ENCODE measurements at places on chromosomes 4 and X.
A peak's percentile ranks its signal among the peaks of the same experiment; 100 is the strongest.

DNA sequence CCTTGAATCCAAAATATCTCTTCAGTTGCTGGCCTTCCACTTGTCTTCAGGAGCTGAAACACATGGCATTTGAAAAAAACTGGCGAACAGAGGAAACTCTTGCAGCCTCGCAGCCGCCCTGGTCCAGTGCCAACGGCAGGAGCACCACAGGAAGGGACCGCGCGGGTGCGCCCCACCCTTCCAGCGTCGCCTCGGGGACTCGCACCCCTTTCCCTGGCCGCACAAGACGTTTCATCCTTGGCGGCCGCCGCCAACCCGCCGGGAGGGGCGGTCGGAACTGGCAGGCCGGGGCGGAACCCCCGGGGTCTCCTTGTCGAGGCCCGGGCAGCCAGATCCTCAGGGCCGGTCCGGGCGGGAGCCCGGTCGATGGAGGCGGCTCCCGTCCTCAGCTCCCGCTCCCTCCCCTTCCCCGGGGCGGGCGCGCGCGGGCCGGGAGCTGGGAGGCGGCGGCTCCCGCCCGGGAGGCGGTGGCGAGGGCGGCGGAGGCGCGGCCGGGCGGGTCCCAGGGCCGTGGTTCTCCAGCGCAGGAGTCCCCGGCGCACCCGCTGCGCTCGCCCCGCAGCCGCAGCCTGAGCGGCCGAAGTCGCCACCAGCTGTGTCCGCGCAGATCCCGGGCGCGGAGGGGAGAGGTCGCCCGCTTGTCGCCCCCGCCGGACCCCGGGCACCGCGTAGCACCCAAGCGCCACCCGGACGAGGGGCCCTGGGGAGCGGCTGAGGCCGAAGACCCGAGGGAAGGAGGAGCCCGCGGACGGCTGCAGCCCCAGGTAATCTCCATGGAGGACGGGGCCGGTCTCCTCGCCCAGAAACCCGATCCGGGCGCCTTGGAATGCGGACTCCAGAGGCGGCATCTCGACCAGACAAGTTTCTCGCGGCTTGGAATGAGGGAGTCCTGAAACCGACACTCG, 886 bp upstream of the NDST3 start:
- no peaks in the 10 kb centered on the region for H3K4me1 ChIP-seq
- DNase-seq: peak; percentile 9
- no peaks in the 10 kb centered on the region for H3K36me3 ChIP-seq
- peaks cover 27% of the 10 kb centered on the region for H3K27me3 ChIP-seq
- H3K27ac ChIP-seq: no peak overlapping the region

DNA sequence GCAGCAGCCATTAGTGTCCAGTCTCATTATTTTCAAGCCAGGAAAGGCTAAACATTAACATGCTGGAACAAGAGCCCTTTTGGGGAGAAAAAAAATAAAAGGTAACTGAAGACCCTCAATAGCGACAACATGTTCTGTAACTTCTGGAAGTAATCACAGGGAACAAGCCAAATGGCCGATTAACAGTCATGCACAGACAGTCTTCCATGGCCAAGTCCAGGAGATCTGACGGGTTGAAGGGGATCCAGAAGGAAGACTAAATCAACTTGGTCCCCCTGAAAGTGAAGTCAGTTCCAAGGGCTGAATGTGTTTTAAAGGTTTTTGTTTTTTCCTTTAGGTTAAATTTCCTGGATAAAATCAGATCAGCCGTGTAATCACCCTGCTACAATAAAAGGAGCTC, 52.5 kb downstream of the LNX1 start:
- H3K27me3 ChIP-seq: no peaks in the 10 kb centered on the region
- H3K27ac ChIP-seq: no peak overlapping the region
- peaks cover 15% of the 10 kb centered on the region for H3K4me1 ChIP-seq

- no peak overlapping the region for H3K27ac ChIP-seq
- no peak overlapping the region for H3K4me3 ChIP-seq
- H3K27me3 ChIP-seq: peaks cover 4% of the 10 kb centered on the region
- H3K4me1 ChIP-seq: no peaks in the 10 kb centered on the region
- no peaks in the 10 kb centered on the region for H3K36me3 ChIP-seq
These were observed 7.3 kb upstream of the PRSS12 start for GRCh38 chr4:118360106-118360505.

- peak; percentile 29 for DNase-seq
- H3K4me3 ChIP-seq: peak overlapping the region; percentile 37
- no peaks in the 10 kb centered on the region for H3K36me3 ChIP-seq
- no peaks in the 10 kb centered on the region for H3K27me3 ChIP-seq
- H3K4me1 ChIP-seq: peaks cover 8% of the 10 kb centered on the region
These were observed 448 bp downstream of the TLL1 start for GRCh38 chr4:165873298-165874071.

- no peak overlapping the region for H3K27ac ChIP-seq
- H3K27me3 ChIP-seq: peaks cover 78% of the 10 kb centered on the region
- H3K4me3 ChIP-seq: no peak overlapping the region
- no peaks in the 10 kb centered on the region for H3K36me3 ChIP-seq
- no peak for DNase-seq
- peaks cover 11% of the 10 kb centered on the region for H3K4me1 ChIP-seq
These were observed 877 bp upstream of the NKX1-1 start for GRCh38 chr4:1406981-1407656.

GRCh38 chr4:12050357-12050756, 621.7 kb upstream of the HS3ST1 start:
- H3K27me3 ChIP-seq: no peaks in the 10 kb centered on the region
- DNase-seq: no peak
- H3K4me3 ChIP-seq: no peak overlapping the region
- H3K27ac ChIP-seq: no peak overlapping the region

DNA sequence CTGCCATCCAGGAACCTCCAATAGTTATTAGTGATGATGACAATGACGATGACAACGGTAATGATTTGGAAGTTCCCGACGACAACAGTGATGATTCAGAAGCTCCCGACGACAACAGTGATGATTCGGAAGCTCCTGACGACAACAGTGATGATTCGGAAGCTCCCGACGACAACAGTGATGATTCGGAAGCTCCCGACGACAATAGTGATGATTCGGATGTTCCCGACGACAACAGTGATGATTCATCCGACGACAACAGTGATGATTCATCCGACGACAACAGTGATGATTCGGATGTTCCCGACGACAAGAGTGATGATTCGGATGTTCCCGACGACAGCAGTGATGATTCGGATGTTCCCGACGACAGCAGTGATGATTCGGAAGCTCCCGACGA, 14.7 kb downstream of the CXCR3 start:
- peaks cover 21% of the 10 kb centered on the region for H3K36me3 ChIP-seq
- H3K27me3 ChIP-seq: no peaks in the 10 kb centered on the region
- DNase-seq: no peak
- H3K27ac ChIP-seq: no peak overlapping the region

DNA sequence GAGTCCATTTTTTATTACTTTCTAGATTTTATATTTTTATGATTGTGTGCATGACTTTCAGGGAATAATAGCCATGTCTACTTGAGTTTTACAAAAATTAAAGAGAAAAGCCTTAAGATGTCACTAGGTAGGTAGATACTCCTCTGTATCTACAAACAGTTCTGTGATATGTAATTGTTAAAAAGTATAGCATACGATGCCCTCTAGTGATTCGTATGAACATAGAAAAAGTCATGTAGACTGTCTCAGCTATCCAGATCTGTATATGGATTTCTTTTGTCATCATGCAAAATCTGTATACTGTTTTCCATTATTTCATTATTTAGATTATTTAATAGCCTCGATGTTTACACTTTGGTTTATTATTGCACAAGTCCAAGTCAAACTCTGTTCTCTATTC, 856.6 kb downstream of the CENPC start:
- H3K27ac ChIP-seq: no peak overlapping the region
- no peaks in the 10 kb centered on the region for H3K27me3 ChIP-seq
- no peaks in the 10 kb centered on the region for H3K4me1 ChIP-seq
- H3K36me3 ChIP-seq: no peaks in the 10 kb centered on the region
- no peak overlapping the region for H3K4me3 ChIP-seq
- DNase-seq: no peak

- peaks cover 21% of the 10 kb centered on the region for H3K36me3 ChIP-seq
- H3K4me1 ChIP-seq: no peaks in the 10 kb centered on the region
- no peak overlapping the region for H3K27ac ChIP-seq
- DNase-seq: no peak
- no peaks in the 10 kb centered on the region for H3K27me3 ChIP-seq
These were observed 178.2 kb downstream of the FAT4 start for GRCh38 chr4:125492957-125493356.

DNA sequence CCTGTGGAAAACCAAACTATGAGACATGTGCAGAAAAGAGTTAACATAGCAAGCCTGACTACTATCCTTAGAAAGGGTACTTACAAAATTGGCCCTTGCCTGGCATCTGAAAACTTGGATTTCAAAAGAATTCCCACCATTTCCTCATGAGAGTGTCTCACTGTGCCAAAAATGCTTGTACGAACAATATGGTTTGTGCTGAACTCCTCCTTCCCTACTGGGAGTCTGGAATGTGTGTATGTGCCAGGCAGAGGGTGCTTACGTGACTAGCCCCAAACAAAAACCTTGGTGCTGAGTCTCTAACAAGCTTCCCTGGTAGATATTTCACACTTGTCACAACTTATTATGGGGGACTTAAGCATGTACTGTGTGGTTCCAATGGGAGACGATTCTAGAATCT, 81.7 kb upstream of the GIMD1 start:
- H3K4me3 ChIP-seq: no peak overlapping the region
- H3K27me3 ChIP-seq: no peaks in the 10 kb centered on the region
- H3K27ac ChIP-seq: no peak overlapping the region
- no peaks in the 10 kb centered on the region for H3K4me1 ChIP-seq
- H3K36me3 ChIP-seq: no peaks in the 10 kb centered on the region
- no peak for DNase-seq

DNA sequence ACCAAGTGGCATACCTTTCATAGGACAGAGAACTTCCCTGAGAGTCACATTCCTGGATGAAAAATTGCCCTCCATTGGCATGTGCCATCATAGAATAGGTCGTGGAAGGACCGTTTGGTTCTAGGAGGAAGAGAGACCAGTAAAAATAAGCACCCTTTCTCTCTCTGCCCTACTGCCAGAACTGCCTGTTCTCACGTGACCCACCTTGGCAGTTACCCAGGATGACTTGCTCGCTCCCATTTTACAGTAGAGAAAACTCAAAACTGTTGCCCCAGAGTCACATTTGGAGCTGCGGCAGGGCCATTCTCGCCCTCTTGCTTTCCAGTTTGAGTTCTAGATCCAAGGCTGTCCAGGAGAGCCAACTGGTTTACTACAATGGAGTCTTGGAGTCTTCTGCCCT, 1.1 kb upstream of the NLGN3 start:
- no peak for DNase-seq
- H3K27me3 ChIP-seq: no peaks in the 10 kb centered on the region
- H3K4me3 ChIP-seq: no peak overlapping the region
- no peak overlapping the region for H3K27ac ChIP-seq
- peaks cover 6% of the 10 kb centered on the region for H3K4me1 ChIP-seq

DNA sequence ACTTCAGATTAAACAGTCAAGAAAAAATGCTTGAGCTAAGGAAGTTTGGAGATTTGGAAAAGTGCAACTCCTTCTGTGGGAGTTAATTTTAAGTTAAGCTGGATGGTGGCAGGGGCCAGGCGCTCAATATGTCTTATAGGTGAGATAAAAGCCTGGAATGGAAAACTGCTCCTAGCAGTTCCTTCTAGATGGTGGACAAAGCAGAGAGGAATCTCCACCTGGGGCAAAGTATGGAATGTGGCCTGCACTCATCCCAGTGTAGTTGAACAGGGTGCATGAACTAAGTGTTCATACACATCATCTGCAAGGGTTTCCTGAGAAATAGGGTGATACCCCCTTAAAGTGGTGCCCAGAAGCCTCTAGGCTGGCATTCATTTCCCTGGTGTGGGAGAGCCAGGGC, 227.1 kb downstream of the FGF13 start:
- no peaks in the 10 kb centered on the region for H3K27me3 ChIP-seq
- H3K4me1 ChIP-seq: no peaks in the 10 kb centered on the region
- no peak overlapping the region for H3K4me3 ChIP-seq
- H3K36me3 ChIP-seq: no peaks in the 10 kb centered on the region

GRCh38 chrX:150831863-150832262, 66.6 kb downstream of the CD99L2 start:
- H3K4me1 ChIP-seq: no peaks in the 10 kb centered on the region
- H3K27me3 ChIP-seq: no peaks in the 10 kb centered on the region
- H3K27ac ChIP-seq: no peak overlapping the region

GRCh38 chrX:71053217-71053621, 14.9 kb downstream of the SNX12 start:
- no peaks in the 10 kb centered on the region for H3K27me3 ChIP-seq
- peak; percentile 22 for DNase-seq
- H3K4me3 ChIP-seq: peak overlapping the region; percentile 46
- H3K36me3 ChIP-seq: peaks cover 3% of the 10 kb centered on the region

DNA sequence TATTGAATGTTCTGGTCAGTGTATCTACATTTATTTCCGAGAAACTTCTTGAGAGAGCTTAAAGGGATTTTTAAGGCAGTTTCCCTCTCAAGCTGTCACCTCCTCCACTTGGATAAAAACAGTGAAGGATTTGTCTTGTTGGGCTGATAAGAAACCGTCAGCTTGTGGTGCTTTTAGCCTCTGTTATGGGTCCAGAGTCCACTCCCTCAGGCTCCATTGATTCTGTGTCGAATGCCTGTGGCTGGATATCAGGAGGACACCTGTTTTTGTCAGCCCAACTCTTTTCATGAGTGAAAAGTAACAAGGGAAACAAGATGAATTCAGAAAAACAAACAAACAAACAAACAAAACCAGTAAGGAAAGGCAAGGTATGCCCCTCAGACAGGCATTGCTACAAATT, 12.4 kb downstream of the CLCN4 start:
- H3K27me3 ChIP-seq: no peaks in the 10 kb centered on the region
- no peaks in the 10 kb centered on the region for H3K36me3 ChIP-seq
- H3K4me1 ChIP-seq: peaks cover 17% of the 10 kb centered on the region
- no peak overlapping the region for H3K27ac ChIP-seq
- no peak for DNase-seq
- no peak overlapping the region for H3K4me3 ChIP-seq

DNA sequence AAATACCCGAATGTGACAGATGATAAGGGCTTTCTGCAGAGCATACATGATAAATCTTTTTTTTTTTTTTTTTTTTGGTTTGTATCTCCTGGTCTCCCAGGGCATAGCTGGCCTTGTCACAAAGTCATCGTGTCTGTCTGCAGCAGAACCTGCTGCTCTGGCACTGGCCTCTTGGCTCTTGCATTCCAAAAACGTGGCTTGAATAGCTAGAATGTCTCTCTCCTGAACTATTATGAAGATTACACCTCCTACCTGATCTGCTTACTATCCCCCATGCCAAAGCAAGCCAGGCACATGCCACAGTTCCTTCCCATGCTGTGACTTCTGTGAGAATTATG, 50.4 kb upstream of the SCRG1 start:
- H3K27me3 ChIP-seq: no peaks in the 10 kb centered on the region
- no peak overlapping the region for H3K4me3 ChIP-seq
- no peak for DNase-seq
- H3K36me3 ChIP-seq: no peaks in the 10 kb centered on the region
- no peak overlapping the region for H3K27ac ChIP-seq
- H3K4me1 ChIP-seq: peaks cover 19% of the 10 kb centered on the region

- peak overlapping the region; percentile 54 for H3K27ac ChIP-seq
- peaks cover 96% of the 10 kb centered on the region for H3K4me1 ChIP-seq
- no peaks in the 10 kb centered on the region for H3K27me3 ChIP-seq
- no peaks in the 10 kb centered on the region for H3K36me3 ChIP-seq
- H3K4me3 ChIP-seq: no peak overlapping the region
These were observed 69.8 kb downstream of the GAB1 start for GRCh38 chr4:143406523-143406922.
